ENCODE measurements at places on chromosomes 16 and 17.

GRCh38 chr17:36532435-36532975, 2.2 kb downstream of the MYO19 start:
- no peak for DNase-seq

DNA sequence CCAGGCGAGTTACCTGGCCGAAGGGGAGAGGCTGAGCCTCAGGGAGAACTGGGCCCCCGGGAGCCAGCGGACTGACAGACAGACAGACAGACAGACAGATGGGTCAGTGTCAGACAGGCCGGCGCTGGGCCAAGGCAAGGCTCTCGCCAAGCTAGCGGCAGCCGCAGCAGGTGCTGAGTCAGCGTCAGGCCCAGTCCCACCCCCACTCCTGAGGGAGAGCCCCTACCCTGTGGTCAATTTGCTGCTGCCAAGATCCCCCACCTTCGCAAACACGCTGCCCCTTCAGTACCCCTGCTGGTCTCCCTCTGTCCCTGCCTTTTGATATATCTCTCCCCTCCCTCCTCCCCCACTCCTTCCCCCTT, 1.5 kb downstream of the FGF11 start:
- DNase-seq, result no peak

- DNase-seq, result no peak
Observed at GRCh38 chr17:76929148-76929547, 60.9 kb downstream of the MGAT5B start.

DNA sequence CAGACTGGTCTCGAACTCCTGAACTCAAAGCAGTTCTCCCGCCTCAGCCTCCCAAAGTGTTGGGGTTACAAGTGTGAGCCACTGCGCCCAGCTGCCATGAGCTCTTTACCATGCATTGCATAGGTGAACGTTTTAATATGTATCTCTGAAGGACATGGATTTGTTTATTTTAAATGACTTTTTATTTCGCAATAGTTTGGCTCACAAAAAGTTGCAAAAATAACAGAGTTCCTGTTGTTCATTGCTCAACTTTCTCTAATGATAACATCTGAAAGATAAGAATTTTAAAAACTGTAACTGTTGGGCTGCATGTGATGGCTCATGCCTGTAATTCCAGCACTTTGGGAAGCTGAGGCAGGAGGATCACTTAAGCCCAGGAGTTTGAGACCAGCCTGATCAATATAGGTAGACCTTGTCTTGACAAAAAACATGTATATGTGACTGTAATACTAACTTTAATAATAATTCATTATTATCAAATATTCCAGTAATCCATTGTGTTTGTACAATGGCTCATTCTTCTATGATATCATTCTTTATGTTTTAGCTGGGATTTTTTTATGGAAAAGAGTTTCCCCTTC, 80.1 kb downstream of the ABCC1 start:
- DNase-seq, result no peak
